ENCODE measurements at places on chromosomes 1 and 21.

- DNase-seq: no peak
These were observed 68.3 kb downstream of the SLC16A1 start for GRCh38 chr1:112887599-112888283.

- DNase-seq: no peak
These were observed 223.0 kb downstream of the PLA2G4A start for GRCh38 chr1:187051618-187052232.

DNA sequence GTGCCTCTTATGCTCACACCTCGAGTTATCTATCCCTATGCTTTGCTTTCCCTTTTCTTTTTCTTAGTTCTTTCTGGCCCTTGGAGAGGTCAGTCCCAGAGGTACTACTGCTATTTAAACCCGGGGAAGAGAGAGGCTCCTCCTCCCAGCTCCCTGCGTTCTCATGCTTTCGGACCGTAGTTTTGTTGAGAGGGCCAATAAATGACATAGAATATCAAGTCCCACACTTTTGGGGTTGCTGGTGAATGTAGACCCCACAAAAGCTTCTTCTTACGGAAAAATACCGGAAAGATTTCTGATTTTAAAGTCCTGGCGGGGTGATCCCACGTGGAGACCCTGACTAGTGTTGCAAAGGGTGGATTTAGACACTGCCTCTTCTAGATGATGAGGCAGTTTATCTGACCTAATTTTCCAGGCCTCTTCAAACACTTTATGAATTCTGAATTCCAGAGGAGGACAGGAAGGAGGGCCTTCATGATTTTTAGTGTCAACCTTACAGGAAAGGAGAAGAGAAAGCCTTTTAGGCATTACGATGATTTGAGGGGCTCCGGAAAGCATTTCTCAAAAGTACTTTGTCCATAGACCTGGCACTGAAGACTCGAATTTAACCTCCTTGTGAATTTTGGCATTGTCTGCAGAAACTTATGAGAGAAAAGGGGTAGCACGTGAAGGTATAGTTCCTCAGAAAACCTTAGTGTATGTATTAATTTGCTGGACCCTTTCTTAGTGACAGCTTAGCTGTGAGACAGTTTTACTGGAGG is 694 bp downstream of the TMEM167B start:
- DNase-seq: no peak

GRCh38 chr1:42403880-42404400 is 23.3 kb downstream of the RIMKLA start:
- DNase-seq: no peak

DNA sequence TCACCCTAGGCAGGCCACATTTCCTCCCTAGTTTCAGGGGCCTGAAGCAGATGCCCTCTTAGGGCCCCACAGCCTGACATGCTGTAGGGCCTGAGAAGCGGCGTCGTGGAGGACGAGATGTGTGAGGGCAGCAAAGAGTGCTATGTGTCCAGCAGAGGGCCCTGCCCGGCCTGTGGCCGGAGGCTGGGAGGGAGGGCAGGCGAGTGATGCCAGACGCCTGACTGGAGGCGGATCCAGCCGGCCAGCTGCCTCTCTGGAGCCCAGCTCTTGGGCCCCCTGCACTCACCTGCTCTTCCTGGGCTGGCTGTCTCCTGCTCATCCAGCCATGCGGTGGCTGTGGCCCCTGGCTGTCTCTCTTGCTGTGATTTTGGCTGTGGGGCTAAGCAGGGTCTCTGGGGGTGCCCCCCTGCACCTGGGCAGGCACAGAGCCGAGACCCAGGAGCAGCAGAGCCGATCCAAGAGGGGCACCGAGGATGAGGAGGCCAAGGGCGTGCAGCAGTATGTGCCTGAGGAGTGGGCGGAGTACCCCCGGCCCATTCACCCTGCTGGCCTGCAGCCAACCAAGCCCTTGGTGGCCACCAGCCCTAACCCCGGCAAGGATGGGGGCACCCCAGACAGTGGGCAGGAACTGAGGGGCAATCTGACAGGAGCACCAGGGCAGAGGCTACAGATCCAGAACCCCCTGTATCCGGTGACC is at the start of gene GPR37L1:
Gene GPR37L1, plus strand, starts transcription at position 279 of the 697 bp plus-strand sequence. Its CDS starts 47 bp downstream, at position 326.
- no peak for DNase-seq

GRCh38 chr1:175415129-175415712 is 222.6 kb upstream of the KIAA0040 start:
- no peak for DNase-seq

GRCh38 chr1:7224644-7225043 is 439.4 kb downstream of the CAMTA1 start:
- DNase-seq: no peak

- DNase-seq: no peak
These were observed 124.2 kb upstream of the L1TD1 start for GRCh38 chr1:62070384-62071011.

GRCh38 chr1:231338270-231339128 is at the start of gene SPRTN:
Gene SPRTN (plus strand): TSS chr1:231338293. CDS start chr1:231338384, 91 bp downstream.
- DNase-seq: no peak

DNA sequence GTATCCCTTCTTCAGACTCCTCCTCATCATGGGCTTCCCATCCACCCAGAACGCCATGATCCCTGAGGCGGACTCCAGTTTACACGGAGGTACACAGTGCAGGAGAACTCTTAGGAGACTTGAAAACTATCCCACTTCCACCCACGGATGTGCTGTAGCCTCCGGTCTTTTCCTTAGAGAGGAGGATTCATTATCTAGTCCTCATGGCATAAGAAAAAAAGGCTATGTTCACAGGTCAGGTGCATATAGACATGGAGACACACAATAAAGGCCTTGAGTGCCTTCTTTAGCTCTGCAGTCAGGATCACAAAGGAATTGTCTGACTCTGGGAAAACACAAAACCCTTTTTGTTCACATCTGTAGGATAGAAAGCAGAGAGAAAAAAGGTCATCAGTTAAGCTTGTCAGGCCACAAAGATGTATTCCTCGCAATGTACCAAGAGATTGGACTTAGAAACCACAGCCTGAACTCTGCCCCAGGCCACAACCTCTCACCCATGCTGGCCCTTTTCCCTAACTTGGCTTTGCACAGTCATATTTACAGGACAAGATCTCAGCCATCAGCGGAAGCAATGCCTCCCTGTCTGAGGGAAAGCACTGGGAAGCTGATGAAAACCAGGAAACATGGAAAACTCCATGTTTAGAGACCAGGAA is 9.0 kb downstream of the CRP start:
- no peak for DNase-seq

GRCh38 chr1:3363756-3364155 is 90.7 kb upstream of the ARHGEF16 start:
- DNase-seq: no peak

DNA sequence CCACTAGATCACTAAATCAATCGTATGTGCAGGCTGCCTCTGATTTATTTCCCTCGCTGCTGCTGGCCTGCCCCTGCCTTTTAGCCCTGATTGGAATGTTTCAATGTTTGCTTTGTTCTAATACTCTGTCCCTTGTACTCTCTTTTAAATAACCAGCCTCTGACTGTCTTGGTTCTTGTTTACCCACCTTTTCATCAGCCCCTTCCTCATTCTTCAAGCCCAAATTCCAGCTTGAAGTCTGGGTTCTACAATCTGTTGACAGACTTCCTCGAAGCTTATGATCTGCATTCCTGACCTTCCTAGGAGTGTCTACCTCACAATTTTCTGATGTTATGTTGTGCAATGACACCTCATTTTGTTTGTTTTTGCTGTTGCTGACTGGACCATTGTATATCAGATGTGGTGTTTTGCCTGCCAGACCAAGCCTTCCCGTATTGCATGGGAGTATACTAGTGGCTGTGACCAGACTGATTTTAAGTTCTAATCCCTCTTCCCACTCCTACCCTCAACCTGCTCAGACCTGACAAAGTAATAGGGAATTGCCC is 46.6 kb upstream of the APOBEC4 start:
- no peak for DNase-seq

DNA sequence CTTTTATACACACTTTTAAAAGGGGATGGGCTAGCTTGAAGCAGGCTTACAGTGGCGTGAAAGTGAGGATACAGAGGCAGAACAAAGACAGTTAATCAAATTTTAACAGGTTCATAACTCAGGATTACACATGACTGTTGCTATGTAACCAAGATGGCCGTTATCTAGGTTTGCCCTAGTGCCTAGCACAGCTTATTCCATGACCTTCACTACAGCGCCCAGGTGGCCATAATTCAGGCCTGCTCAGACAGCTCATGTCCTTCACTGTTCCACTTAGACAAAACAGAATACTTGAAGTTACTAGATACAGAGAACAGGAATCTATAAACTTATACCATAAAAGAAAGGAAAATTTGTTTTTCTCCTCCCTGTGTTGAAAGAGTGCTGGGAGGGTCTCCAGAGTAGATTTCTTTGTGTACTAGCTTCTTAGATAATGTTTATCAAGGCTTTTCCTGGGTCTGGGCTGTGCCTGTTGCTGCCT is 6.2 kb upstream of the SPRR2F start:
- no peak for DNase-seq
